Uterus (tissue), 4 donors: ENCODE measurements at places on chromosomes 16 and 17.
A peak's percentile ranks its signal among the peaks of the same experiment; 100 is the strongest.

GRCh38 chr16:56111100-56111499 lies 80.2 kb upstream of the GNAO1 start:
- DNase-seq, result no peak

DNA sequence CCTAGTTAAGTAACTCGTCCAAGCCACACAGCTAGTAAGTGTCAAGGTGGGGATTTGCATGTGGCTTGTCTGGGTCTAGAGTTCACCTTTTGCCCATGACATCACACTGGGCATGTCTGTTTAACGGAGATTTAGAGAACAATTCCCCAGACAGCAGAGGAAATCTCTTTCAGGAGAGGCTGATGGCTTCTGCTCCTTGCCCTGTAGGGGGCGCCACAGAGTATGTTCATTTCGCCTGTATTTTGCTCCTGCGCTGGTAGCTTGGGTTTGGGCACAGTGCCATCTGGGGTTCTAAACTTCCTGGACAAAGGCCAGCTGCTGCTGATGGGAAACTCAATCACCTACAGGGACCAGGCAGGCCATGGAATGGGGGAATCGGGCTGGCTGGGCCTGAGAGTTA lies 20.4 kb downstream of the OTOA start:
- no peak for DNase-seq

DNA sequence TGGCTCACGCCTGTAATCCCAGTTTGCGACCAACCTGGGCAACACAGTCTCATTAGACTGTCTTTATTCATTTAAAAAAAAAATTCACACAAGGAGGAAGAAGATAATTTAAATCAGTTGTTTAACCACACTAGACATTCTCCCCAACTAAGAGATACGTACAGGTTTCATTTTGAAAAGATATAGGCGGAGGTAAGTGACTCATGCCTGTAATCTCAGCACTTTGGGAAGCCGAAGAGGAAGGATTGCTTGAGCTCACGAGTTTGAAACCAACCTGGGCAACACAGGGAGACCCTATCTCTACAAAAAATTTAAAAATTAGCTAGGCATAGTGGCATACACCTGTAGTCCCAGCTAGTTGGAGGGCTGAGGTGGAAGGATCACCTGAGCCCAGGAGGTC lies 5.3 kb downstream of the CMTM4 start:
- no peak for DNase-seq

DNA sequence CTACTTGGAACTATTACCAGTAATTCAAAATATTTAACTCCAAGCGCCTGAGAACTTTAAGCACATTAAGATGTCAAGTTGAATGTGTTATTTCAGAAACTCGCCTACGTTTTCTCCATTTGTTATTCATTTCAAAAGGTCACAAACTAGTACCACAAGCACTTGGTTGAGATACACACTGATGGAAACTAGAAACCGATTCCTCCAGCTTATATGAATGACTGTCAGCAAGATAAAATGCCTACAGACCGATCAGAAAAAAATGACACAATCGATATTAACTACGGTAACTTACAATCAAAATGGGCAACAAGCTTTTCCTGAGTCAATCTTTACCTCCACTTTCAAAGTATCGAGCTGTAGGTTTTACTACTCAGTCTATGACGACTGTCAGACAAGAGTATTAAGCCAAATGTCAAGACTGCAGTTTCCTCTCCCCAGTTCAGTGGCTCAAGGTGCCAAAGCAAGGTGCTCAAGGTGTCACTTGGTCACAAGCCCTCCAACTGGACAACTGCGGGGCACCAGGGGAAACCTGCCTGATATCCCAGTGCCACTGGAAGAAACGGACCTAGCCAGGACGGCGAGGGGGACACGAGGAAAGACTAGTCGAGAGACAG lies 678 bp downstream of the SRP68 start:
- no peak for DNase-seq

DNA sequence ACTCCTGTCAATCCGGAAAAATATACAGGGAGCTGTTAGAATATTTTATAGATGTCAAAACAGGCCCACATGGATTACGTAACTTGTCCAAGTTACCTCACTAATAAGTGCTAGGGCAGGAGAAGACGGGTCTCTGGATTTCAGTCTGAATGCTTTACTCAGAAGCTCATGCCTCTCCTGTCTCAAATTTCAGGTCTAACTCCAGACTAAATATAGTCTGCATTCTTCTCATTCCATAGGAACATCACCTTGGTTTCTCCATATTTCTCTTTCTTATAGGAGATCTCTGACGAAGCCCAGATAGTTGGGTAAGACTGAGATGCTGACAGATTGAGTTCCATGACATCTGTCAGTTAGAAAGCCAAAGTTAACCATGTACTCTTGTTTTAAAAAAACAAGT lies 174.2 kb downstream of the STX8 start:
- no peak for DNase-seq

DNA sequence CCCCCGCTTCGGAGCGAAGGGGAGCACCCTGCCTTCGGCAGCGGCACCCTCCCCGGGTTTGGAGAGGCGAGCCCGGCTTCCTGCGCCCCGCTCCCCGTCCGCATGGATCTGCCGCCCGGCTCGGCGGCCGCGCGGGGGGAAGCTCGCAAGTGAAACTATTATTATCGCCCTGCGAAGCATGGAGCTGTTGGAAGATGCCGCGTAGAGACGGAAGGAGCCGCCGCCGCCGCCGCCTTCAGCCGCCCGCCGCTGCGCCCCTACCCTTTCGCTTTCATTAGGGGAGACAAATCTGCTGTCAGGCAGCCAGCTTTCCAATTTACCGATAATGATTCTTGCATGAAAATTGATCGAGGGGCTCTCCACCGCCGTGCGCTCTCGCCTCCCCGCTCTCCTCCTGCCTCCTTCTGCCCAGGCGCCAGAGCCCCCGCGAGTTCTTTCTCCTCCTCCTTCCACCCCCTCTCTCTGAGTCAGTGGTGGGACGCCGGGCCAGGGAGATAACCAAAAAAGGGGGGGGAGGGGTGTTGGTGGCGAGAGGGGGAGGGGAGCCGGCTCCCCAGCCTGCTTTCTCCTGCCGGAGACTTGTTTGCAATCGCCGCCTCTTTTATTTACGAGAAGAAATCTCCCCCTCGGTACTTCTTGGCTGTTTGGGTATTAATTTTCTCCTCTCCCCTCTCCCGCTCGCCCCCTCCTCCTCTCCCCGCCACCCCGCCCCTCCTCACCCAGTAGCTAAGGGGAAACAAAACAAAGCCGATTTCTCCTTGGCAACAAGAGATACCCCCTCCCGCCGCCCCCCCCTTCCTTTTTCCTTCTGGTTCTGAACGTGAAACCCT lies 58.0 kb upstream of the GSE1 start:
- DNase-seq, result peak; percentile 80

DNA sequence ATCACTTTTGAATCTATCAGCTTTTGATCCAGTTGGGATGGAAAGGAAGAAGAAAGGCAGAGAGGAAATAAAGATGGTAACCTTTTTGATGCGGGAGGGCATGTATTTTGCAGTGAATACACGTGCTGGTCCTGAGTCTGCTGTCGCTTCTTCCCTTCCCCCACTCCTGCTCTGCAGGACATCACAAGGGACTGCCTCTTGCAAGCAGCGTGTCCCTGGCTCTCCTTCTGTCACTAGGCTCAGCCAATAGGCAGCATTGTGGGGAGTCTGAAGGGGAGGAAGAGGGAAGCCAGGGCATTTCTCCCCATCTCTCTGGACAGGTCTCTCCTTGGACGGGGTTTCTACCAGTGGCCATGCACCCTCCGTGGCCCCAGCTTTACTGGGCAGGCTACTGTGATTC lies 15.7 kb upstream of the WFDC1 start:
- no peak for DNase-seq

- DNase-seq, result no peak
These were observed 14.6 kb upstream of the KRT17 start for GRCh38 chr17:41638941-41639340.

DNA sequence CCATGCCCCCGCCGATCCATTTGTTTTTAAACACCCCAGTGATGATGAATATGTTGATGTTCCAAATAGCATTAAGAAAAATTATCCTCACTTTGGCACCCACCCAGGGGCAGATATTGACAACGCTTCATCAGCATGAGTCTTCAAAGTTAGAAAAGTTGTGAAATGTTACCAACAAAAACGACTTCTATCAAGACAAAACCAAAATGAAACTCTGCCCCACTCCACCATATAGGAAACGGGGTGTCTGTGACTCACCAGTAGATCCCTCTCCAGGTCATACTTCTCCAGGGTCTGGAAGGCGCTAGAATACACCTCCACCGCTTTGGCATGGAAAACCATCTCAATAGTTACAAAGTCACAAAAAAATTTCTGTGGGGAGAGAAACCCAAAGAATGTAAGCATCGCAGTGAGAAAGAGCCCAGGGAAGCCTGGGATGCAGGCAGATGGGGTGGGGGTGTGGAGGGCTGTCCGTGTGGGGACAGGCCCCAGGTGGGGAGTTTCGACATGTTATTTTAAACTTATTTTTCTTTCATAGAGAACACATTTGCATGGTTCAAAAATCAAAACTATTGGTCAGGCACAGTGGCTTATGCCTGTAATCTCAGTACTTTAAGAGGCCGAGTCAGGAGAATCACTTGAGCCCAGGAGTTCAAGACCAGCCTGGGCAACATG lies 10.2 kb downstream of the CIBAR2 start:
- no peak for DNase-seq

DNA sequence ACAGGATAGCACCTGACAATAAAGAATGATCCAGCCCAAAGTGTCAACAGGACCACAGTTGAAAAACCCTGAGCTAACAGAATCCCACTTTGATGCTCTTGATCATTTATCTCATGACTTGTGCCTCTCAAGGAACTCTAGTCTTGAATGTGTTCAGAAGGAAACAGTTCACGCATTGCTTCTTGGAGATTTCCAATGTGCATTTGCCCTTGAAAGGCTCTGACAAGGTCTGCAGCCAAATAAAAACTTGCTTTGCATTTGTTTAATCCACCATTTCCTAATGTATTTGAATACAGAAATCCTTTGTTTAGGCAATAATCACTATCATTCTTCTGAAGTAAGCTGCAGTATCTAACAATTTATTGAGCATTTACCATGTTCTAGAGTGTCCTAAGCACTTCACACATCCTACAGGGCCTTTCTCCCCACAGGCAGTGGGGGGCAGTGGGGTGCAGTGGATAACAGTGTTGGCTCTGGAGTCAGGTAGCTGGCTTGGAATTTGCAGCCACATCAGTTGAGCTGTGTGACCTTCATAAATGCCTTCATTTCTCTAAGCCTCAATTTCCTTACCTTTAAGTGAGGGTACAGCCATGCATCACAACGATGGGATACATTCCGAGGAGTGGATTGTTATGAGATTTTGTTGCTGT lies 239.7 kb downstream of the XYLT1 start:
- DNase-seq, result no peak

GRCh38 chr16:60166-60565 lies 6.5 kb downstream of the SNRNP25 start:
- peak; percentile 28 for DNase-seq

- no peak for DNase-seq
These were observed 4.8 kb downstream of the TNFAIP1 start for GRCh38 chr17:28340374-28340773.

GRCh38 chr16:51151435-51151960 lies 428 bp upstream of the SALL1 start:
- DNase-seq, result peak; percentile 84

GRCh38 chr16:28313587-28313986 lies 21.3 kb downstream of the SBK1 start:
- DNase-seq, result no peak

GRCh38 chr16:65579050-65579449 lies 457.2 kb upstream of the CDH11 start:
- DNase-seq, result no peak

- DNase-seq, result no peak
These were observed 26.3 kb downstream of the VPS53 start for GRCh38 chr17:688100-688989.

DNA sequence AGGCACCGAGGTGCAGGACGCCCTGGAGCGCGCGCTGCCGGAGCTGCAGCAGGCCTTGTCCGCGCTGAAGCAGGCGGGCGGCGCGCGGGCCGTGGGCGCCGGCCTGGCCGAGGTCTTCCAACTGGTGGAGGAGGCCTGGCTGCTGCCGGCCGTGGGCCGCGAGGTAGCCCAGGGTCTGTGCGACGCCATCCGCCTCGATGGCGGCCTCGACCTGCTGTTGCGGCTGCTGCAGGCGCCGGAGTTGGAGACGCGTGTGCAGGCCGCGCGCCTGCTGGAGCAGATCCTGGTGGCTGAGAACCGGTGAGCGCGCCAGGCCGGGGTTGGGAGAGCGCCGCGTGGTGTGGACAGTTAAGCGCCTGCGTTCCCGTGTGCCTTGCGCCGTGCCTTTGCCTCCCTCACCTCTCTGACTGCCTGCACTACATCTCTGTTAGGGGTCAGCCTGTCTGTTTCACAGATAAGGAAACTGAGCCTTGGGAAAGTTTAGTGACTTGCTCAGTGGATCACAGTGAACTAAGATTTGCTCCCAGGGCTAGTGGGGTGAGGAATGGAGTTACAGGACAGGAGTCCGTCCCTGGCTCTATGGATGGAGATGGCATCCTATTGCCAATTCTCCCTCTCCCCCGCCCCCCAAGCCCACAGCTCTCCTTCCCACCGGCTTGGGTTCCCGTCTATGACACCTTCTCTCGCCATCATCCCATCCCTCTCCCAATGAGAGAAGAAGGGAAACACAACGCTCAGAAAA lies 880 bp downstream of the SARM1 start:
- DNase-seq, result no peak

GRCh38 chr17:72952641-72953315 lies 139.7 kb downstream of the SLC39A11 start:
- no peak for DNase-seq

GRCh38 chr17:46796084-46796483 lies 22.4 kb downstream of the WNT3 start:
- DNase-seq, result no peak

- DNase-seq, result peak; percentile 71
These were observed 93.5 kb downstream of the NPIPB11 start for GRCh38 chr16:29312835-29313558.

GRCh38 chr16:62963846-62964245 lies 927.6 kb upstream of the CDH8 start:
- no peak for DNase-seq

DNA sequence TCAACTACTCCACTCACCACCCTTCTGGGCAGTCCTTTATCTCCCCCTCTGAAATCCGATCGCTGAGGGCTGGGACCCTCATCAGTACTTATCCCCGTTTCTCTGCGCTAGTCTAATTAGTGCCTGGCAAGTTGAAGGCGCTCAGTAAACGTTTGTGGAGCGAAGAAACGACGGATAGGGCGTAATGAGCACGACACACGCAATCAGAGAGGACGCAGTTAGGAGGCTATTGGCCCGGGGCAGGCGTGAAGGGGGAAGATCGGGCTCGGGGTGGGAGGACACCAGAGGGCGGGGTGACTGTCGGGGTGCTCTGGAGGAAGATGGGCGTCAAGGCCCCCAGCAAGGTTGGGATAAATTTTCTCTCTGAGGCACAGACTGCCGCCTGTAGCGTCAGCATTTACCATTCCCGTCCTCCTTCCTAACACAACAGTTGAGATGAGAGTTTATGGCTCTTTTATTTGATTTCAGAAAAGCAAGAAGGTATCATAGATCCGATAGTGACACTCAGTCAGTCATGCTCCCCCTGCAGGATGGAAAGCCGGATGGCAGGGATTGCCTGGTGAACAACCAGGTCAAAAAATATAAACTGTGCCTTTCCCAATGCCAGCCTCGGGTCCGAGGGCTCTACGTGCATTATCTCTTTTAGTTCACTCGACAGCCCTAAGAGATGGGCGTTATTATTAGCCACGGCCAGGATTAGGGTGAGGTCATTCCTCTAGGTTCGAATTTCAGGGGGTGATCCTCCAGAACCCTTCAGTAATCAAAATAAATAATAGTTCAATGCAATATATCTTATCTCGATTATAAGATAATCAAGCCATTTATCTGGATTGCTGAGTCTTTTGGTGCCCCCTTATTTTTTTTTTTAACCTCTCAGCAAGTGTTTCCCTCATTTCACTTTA lies 9.5 kb upstream of the ARL4D start:
- peak; percentile 83 for DNase-seq
